ENCODE measurements at places on chromosomes 12 and 14.

- DNase-seq: no peak
Measured at GRCh38 chr12:6959805-6960592, 8.8 kb downstream of the PTPN6 start.

- DNase-seq: no peak
Measured at GRCh38 chr14:91277546-91278382, 33.3 kb upstream of the GPR68 start.

DNA sequence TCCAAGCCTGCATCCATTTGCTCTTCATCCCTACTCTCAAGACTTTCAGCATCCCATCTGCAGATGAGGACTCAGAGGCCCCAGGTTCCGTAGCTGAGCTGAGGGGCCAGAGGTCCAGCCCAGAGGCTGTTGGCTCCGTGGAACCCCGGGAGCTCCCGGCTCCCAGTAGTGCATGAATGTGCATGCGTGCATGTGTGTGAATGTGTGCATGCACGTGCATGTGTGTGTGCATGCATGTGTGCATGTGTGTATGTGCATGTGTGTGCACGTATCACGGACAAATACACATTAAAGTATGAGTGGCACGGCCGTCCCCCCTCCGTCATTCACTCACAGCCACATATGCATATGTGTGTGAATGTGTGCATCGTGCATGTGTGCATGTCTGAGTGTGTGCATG lies 149.9 kb downstream of the KIF26A start:
- DNase-seq: no peak

- DNase-seq: peak; percentile 39
Measured at GRCh38 chr14:44453433-44454171, 53.5 kb downstream of the FSCB start.

DNA sequence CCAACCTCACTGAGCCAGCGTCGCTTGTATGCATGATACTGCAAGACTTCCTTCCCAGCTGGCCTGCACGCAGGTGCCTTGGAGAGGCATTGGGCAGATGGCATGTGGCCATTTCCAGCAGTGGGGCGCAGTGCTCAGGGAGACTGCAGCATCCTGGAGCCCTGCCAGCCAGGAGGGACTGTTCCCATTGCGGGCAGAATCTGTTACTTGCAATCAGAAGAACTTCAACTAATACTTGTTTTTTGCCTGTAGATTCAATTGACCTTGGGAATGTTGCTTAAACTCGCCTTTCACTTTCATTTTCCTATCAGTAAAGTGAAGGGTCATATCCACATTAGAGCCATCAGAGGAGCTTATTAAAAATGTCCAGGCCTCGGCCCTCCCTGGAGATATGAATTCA lies 29.8 kb downstream of the ANKRD9 start:
- DNase-seq: peak; percentile 66

DNA sequence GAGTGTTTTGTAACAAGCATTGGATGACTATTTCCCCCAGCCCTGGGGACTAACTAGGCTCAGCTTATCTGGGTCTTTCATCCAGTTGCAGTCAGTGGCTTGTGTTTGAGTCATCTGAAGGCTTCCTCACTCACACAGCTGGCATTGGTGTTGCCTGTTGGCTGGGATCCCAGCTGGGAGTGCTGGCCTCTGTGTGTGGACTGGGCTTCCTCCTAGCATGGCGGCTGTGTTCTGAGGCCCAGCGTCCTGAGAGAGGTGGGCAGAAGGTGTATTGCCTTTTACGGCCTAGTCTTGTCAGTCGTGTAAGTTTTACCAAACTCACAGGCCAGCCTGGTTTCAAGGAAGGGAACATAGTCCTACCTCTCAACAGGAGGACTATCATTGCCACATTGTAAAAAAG lies 28.3 kb upstream of the PPP2R5C start:
- peak; percentile 22 for DNase-seq

GRCh38 chr14:104989951-104990303 lies 4.3 kb downstream of the CLBA1 start:
- no peak for DNase-seq

DNA sequence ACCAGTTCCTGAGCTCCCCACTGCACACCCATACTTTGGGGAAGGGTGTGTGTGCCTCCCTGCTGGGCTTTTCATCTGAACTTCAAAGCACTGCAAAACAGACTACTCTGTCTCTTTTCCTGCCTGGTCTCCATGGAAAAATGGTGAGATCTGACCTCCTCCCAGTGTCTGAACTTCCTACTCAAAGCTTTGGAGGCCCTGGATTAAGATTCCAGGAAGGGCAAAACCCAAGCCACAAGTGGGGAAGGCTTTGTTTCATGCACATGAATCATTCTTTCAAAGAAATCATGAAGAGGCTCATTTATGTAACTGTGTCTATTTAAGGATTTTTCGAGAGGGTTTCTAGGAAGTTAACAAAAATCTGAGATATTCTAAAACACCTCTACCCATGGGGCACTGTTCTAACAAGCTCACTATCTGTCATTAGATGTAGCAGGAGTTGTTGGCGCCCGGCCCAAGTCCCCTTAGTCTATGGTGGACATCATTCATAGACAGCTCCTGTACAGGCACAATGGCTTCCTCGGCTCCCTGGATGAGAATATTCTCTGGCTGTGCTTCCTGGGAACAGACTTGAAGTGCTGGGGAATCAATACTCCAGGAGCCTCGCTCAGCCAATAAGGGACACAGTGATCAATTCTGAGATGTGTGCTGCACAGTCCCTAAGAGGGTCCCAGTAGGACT lies 224.0 kb downstream of the KTN1 start:
- DNase-seq: no peak

- no peak for DNase-seq
Measured at GRCh38 chr12:132500142-132500855, 10.3 kb downstream of the FBRSL1 start.

- DNase-seq: no peak
Measured at GRCh38 chr14:30874999-30875787, 834 bp downstream of the COCH start.

DNA sequence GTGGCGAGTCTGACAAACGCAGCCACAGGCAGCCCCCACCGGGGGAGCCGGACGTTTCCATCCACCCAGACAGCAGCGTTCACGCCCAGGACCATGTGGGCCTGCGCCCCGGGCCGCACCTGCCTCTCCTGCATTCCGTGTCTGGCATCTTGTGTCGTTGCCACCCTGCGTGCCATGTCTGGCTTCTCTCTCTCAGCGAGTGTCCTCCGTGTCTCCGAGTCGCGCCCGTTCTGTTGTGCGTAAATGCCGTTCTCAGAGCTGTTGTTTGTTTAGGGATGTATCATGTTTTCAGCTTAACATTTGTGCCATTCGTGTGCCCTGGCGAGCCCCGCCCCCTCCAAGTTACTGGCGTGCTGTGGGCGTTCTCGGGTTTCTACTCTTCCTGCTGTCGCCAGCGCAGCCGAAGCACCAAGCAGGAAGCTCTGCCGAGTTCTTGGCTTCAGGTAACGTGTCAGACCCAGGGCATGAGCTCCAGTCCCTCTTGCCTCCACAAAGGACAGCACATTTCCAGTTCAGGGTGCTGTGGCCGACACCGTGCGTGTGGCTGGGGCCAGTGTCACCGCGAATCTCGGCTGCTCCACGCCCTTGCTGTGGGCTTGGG lies 34.6 kb downstream of the NOC4L start:
- no peak for DNase-seq

GRCh38 chr12:105741786-105742566 lies 396.8 kb downstream of the NUAK1 start:
- DNase-seq: no peak

GRCh38 chr12:94170690-94171594 lies 22.6 kb downstream of the PLXNC1 start:
- DNase-seq: no peak

DNA sequence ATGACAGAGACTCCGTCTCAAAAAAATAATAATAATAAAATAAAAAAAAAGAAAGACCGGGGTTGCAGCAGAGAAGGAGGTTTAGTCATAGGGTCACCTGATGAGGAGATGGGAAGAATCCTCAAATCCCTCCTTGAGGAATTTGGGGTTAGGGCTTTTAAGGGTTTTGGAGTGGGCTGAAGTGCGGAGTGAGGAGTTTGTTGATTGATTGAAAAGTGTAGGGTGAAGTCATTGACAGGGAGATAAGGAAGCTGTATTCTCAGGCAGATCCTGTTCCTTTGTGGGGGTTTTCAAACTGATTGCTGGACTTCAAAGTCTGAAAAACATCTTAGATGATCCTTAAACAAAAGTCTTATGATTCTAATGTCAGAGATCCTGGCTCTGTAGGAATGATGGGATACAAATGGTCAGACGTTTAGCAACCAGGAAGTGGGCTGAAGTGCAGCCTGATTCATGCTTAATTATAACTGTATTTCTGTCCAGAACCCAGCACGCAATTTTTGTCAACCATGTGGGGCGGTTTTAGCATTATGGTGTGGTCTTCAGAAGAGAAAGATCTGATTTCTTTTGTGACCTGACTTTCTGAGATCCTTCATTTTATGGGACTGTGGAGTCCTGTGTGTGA lies 16.0 kb downstream of the FNTB start:
- DNase-seq: no peak

DNA sequence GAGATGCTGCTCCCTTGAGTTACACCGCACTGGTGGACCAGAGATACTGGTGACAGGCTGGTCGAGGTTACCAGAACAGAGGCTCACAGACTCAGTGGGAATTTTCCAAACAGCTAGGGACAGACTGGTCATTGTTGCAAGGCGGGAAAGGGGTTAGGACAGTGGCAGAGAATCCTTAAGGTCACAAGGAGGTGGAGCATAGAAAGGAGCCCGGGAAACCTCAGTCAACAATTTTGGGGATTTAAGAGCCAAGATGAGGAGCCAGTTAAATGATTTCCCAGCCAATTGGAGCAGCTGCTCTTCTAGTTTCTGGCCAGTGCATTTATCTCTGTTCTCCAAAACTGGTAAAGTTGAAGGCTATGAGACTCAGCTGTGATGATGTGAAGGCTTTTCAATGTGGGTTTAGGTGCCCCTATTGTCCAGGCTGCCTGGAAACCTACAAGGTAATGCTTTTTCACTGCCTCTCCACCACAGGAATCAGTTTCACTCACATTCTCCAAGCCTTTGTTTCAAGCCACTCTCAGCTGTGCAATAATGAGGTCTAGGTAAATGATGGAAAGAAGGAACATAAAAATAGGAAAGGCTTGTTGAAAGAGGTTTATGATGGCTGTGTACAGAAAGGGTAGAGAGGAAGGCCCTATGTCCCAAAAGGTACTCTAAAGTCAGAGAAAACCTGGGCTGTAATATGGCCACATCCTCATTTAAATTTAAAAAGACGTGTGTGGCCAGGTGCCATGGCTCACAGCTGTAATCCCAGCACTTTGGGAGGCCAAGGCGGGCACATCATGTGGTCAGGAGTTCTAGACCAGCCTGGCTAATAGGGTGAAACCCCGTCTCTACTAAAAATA lies 7.0 kb upstream of the TNS2 start:
- DNase-seq: no peak

- DNase-seq: no peak
Measured at GRCh38 chr12:57548488-57548887, 1.4 kb upstream of the KIF5A start.

DNA sequence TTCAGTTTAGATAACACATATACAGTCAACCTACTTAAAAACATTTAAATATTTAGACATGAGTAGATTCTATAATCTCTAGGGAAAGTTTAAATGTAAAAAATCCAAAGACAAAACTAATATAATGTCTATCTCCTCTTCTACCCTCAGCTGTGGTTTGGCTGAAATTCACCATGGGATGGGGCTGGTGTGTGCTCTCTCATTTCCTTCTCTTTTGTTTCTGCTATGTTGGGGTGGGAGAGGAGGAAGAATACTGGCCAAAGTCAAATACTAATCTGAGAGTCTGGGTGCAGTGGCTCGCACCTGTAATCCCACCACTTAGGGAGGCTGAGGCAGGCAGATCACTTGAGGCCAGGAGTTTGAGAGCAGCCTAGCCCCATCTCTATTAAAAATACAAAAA lies 1673.9 kb upstream of the SEL1L start:
- DNase-seq: no peak

DNA sequence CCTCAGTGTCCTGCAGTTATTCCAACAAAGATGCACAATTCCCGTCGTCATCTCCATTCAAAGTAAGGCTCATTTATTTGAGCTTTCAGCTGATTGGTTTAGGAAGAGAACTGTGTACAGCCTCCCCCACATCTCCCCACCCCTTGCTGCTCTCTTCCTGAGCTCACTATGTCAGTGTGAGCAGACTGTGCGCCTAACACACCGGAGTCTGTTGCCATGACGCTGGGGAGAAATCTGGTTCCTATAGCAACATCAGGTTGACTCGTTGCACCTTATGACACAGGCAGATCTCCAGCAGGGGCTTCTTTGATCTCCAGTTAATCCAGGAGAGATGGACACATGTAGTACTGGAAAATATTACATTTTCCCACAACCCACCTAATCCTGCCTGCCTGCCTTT lies 319.4 kb downstream of the CACNA1C start:
- no peak for DNase-seq

GRCh38 chr14:93970965-93971634 lies 5.3 kb downstream of the ASB2 start:
- DNase-seq: peak; percentile 56

DNA sequence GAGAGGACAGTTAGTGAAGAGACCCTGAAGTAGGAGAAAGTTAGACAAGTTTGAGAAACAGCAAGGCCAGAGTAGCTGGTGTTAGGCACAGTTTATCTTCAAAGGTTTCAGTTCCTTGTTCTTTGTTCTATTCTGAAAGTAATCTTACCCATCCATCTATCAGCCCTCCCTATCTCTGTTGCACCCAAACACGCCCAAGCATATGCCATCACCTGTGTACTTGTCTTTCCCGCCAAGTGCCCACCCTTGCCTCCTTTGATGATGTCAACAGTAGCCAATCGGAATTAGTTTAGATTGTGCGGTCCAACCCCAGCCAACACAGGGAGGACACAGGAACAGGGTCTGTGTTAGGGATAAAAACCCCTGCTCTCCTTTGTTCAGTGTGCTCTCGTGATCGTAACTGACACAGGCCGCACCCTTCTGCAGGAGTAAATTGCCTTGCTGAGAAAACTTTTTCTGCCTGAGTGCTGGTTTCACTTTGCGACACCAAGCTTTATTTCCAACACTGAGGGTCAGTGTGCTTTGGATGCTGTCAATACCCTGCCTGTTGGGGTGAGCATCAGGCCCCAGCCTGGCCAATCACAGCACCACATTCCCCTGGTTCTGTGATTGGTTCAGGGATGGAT lies 4.7 kb upstream of the TMEM229B start:
- peak; percentile 40 for DNase-seq

DNA sequence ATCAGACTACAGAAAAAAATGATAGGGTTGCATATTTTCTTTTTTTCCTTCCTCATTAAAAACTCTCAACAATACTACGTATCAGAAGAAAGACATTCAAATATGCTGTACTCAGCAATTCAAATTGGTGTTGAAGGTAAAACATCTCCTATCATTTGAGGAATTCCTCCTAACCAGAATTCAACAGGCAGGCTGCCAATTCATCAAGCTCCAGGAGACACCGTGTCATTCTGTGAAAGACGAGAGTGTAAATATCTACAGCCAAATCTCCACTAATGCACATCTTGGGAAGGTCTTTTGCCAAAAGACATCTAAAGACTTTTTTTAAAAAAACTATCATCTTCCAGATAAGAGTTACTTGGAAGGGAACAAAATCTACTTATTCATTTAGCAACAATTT lies 26.6 kb downstream of the NT5DC3 start:
- DNase-seq: no peak

DNA sequence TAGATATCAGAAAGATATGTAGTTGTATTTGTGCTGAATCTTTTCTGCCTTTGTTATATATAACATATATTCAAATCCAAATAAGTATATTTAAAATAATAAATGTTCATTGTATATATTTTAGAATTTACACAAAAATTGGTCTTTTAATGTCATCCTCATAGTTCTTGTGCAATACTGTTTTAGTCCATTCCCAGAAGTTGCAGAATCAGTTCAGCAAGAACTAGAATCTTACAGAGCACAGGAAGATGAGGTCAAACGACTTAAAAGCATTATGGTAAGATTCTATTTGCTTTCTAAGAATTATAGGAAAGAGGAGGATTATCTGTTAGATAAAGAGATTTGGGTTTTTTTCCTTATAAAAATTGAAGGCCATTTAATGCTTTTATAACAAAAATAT lies 51.0 kb downstream of the SCFD1 start:
- DNase-seq: no peak
